ENCODE measurements at places on chromosomes 2 and 18. TPM values are rescaled to one million over a fixed set of nuclear protein-coding genes. Genes with fewer than 3 reads are reported as not detected.

OTOF gene
- total RNA-seq = 0.06 TPM

CHST9 gene
- under 0.01 TPM for total RNA-seq

C2orf92 gene
- 14.4 TPM for total RNA-seq

GTF2A1L gene
- total RNA-seq = 1.1 TPM

CENPA gene
- total RNA-seq = not detected

FAM228B gene
- total RNA-seq = 18.3 TPM

INPP4A gene
- 19.6 TPM for total RNA-seq

EDAR gene
- not detected for total RNA-seq

B3GNT7 gene
- 7.2 TPM for total RNA-seq

QPCT gene
- total RNA-seq = 6.8 TPM

ZNF892 gene
- total RNA-seq = 3.0 TPM

HJURP gene
- total RNA-seq = 0.13 TPM

CLEC4F gene
- not detected for total RNA-seq

Measured in omental fat pad (tissue), 4 donors.